ENCODE measurements at places on chromosomes 7 and 10.

GRCh38 chr7:1268866-1269265 is 36.2 kb downstream of the UNCX start:
- DNase-seq: no peak

GRCh38 chr7:55254596-55255495 is 110.3 kb upstream of the LANCL2 start:
- no peak for DNase-seq

GRCh38 chr10:7070950-7071349 is 339.9 kb downstream of the SFMBT2 start:
- no peak for DNase-seq

DNA sequence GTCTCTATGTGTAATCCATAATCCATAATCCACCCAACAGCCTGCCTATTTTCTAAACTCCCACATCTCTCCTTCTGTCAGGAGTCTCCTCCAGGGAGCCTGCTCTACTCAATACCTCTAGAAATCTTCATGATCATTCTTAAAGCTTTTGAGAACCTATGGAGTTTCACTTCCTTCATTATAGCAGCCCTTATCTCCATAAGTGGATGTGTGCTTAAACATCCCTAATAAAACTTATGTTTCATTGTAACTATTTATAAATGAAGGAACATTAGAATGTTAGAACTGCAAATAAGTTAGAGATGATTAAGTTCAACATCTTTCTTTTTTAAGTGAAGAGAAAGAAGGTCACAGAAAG is 8.5 kb downstream of the CPED1 start:
- no peak for DNase-seq

DNA sequence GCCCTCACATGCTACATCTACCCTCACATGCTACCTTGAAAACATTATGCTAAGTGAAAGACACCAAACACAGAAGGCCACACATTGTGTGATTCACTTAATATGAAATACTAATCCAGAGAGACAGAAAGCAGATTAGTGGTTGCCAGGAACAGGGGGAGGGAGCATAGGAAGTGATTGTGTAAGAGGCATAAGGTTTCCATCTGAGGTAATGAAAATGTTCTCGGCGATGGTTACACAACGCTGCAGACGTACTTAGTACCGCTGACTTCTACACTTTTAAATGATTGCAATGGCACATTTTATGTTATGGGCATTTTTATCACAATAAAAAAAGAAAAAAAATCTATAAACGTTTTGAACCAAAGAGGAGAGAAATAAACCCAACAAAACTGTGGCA is 742.3 kb downstream of the TYW1 start:
- peak; percentile 50 for DNase-seq

DNA sequence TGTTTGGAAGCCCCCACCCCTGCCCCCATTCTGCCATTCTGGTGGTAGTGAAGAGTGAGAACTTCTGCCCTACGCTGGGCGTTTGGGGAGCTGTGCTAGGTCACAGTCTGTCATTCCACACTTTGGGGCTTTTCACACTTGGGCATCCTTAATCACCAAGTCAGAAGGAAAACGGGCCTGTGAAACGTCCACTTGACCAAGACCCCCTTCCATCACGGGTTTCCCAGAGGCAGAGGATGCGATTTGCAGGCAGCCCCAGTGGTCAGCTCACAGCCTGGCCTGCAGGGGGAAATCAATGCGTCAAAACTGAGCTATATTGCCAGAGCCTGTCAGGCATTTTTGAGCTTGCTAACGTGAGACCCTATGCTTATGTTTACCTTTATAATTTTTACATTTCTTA is 663.3 kb upstream of the MGMT start:
- DNase-seq: no peak
